Activated CD8-positive, alpha-beta T cell treated with anti-CD3 and anti-CD28 coated beads for 36 hours (primary cell): ENCODE measurements at places on chromosomes 7 and 10. TPM values are rescaled to one million over a fixed set of nuclear protein-coding genes. Genes with fewer than 3 reads are reported as not detected.

- no peaks in the 10 kb centered on the region for H3K27me3 ChIP-seq
- DNase-seq = peak; percentile 1
- no peaks in the 10 kb centered on the region for H3K36me3 ChIP-seq
- no peaks in the 10 kb centered on the region for H3K4me1 ChIP-seq
Observed at GRCh38 chr10:46526682-46527038, 29.8 kb downstream of the GPRIN2 start.

- H3K36me3 ChIP-seq = no peaks in the 10 kb centered on the region
- DNase-seq = peak; percentile 93
- peaks cover 74% of the 10 kb centered on the region for H3K27me3 ChIP-seq
Observed at GRCh38 chr10:123132576-123133477, 2.9 kb upstream of the HMX3 start.

DNA sequence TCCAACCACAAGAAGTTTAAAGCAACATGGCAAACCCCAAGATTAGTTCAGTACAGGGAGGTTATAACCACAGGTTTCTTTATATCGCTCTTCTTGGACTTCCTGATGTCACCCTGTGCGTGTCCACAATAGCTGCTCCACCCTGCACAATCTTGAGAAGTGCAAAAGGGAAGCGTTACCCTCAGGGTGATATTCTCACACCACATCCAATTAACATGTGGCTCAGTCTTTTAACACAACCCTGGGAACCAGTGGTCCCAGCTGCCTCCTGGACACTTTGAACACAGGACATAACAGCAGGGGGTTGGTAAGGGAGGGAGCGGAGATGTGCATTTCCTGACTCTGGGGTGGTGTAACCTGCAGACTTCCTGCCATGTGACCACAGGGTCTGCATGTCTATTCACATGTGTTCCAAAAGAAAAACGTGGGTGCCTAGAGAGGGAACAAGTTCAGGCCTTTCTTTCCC, 64.6 kb downstream of the GSAP start:
- H3K4me3 ChIP-seq = peak overlapping the region; percentile 39
- peaks cover 58% of the 10 kb centered on the region for H3K4me1 ChIP-seq
- H3K36me3 ChIP-seq = no peaks in the 10 kb centered on the region
- H3K27me3 ChIP-seq = no peaks in the 10 kb centered on the region

DNA sequence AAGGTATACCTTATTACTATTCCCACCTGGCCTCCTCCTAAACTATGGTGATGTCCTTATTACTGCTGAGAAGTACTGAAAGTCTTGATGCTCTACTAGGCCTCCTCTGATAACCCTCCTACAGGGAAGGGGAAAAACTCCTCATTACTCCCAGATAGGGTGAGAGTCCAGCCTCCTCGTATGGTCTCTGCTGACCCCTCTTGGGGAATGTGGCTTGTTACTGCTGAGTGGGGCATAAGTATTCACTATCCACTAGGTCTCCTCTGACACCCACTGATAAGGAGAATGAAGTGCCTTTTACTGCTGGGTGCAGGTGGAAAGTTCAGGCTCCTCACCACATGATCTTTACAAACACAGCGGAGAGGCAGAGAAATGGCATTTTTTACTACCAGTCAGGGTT, 222.9 kb downstream of the CHRM2 start:
- DNase-seq = no peak
- no peaks in the 10 kb centered on the region for H3K4me1 ChIP-seq
- H3K27ac ChIP-seq = no peak overlapping the region
- no peak overlapping the region for H3K4me3 ChIP-seq
- H3K36me3 ChIP-seq = no peaks in the 10 kb centered on the region

DNA sequence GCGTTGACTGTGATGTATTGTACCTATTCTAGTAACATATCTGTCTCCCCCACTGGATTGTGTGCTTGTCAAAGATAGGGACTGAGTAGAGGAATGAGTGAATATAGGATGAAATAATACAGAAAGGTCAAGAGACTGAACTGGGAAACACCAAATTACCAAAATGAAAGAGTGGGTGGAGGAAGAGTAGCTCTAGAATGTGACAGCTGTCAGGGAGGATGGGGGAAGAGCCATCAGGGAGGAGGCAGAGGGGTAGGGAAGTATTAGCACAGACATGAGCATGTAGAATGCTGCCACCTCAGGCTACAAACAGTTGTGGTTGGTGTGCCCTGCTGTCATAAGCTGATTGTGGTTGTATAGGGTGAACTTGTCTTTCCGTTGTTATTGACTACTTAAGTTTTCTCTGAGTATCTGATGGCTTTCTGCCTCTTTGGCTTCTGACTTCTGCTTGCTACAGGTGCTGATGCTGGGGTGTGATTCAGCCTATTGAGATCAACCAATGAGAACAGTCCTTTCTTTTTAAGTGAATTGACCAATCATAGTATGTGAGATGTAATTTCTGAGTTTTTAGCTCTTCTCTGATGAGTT, 5.6 kb downstream of the CCSER2 start:
- H3K36me3 ChIP-seq = peaks cover 10% of the 10 kb centered on the region
- H3K4me1 ChIP-seq = peaks cover 22% of the 10 kb centered on the region
- peak; percentile 84 for DNase-seq
- peak overlapping the region; percentile 64 for H3K4me3 ChIP-seq
- H3K27me3 ChIP-seq = no peaks in the 10 kb centered on the region
- H3K27ac ChIP-seq = peak overlapping the region; percentile 93

GRCh38 chr10:110399106-110399964, 94.6 kb upstream of the SMNDC1 start:
- H3K27ac ChIP-seq = no peak overlapping the region
- H3K4me3 ChIP-seq = no peak overlapping the region
- no peaks in the 10 kb centered on the region for H3K36me3 ChIP-seq
- H3K27me3 ChIP-seq = no peaks in the 10 kb centered on the region

GRCh38 chr7:154986200-154986945, 16.6 kb downstream of the PAXIP1 start:
- no peaks in the 10 kb centered on the region for H3K27me3 ChIP-seq
- no peak overlapping the region for H3K27ac ChIP-seq
- H3K4me1 ChIP-seq = no peaks in the 10 kb centered on the region
- DNase-seq = no peak
- H3K36me3 ChIP-seq = peaks cover 17% of the 10 kb centered on the region
- H3K4me3 ChIP-seq = no peak overlapping the region

DNA sequence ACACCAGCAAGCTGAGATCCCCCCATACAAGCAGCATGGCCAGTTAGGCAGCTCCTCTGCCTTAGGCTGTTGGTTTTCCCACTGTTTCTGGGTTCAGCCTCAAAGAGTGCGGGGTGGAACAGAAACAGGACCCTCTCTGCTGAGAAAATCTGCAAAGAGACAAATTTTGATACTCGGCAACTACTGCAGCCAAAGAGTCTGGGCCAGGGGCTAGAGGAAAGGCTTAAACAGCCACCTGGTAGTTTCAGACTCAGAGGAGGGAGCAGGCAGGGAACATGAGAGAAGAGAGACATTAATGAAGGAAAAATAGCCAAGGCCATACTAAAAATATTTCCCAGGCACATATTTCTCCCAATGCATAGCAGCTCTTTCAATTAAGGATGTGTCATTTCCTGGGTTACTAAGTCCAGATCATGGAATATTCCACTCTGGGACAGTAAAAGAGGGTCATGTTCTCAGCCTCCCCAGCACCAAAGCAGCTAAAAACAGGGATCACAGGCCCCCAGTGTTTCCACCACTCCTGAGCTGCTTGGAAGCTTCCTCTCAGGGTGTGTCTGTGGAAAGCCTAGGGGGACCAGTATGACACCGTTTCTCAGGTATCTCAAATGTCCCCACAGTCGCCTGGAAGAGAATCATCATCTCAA, 29.8 kb downstream of the PDLIM1 start:
- no peaks in the 10 kb centered on the region for H3K27me3 ChIP-seq
- H3K4me1 ChIP-seq = no peaks in the 10 kb centered on the region
- H3K4me3 ChIP-seq = no peak overlapping the region
- no peak for DNase-seq
- no peak overlapping the region for H3K27ac ChIP-seq

GRCh38 chr10:125087191-125087896, 73.0 kb downstream of the CTBP2 start:
- H3K27me3 ChIP-seq = no peaks in the 10 kb centered on the region
- H3K4me1 ChIP-seq = no peaks in the 10 kb centered on the region
- H3K36me3 ChIP-seq = no peaks in the 10 kb centered on the region
- DNase-seq = no peak
- H3K27ac ChIP-seq = no peak overlapping the region

DNA sequence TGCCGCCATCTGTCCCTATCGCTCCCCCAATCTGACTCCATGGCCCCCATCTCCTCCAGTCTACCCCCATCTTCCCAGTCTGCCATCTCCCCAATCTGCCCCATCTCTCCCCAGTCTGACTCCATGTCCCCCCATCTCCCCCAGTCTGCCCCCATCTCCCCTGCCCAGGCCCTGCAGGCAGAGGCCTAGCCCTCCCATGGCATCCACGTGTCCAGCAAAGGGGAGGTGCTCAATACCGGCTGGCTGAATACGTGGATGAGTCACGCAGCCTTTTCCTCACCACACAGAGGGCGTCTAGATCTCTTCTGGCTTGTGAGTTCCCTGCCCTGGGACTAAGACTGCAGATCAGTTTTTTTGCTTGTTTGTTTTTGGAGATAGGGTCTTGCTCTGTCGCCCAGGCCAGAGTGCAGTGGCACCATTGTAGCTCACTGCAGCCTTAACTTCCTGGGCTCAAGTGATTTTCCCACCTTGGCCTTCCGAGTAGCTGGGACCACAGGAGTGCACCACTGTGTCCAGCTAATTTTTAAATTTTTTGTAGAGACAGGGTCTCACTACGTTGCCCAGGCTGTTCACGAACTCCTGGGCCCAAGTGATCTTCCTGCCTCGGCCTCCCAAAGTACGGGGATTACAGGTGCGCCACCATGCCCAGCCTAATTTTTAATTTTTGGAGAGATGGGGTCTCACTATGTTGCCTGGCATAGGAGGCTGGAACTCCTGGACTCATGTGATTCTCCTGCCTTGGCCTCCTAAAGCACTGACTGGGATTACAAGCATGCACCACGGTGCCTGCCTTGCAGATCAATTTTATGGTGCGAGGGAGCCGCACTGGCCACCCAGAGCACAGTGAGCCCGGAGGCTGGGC, 15.3 kb upstream of the GPR146 start:
- H3K4me1 ChIP-seq = peaks cover 36% of the 10 kb centered on the region
- no peaks in the 10 kb centered on the region for H3K27me3 ChIP-seq
- peak overlapping the region; percentile 63 for H3K27ac ChIP-seq
- H3K4me3 ChIP-seq = peak overlapping the region; percentile 52

- peaks cover 23% of the 10 kb centered on the region for H3K4me1 ChIP-seq
- peak; percentile 67 for DNase-seq
- no peaks in the 10 kb centered on the region for H3K27me3 ChIP-seq
- H3K36me3 ChIP-seq = no peaks in the 10 kb centered on the region
- no peak overlapping the region for H3K27ac ChIP-seq
- no peak overlapping the region for H3K4me3 ChIP-seq
Observed at GRCh38 chr10:132396494-132397035, 435 bp upstream of the PWWP2B start.

- H3K27me3 ChIP-seq = no peaks in the 10 kb centered on the region
- no peaks in the 10 kb centered on the region for H3K4me1 ChIP-seq
- DNase-seq = no peak
- H3K27ac ChIP-seq = no peak overlapping the region
- no peak overlapping the region for H3K4me3 ChIP-seq
- no peaks in the 10 kb centered on the region for H3K36me3 ChIP-seq
Observed at GRCh38 chr10:64103750-64104470, 582.7 kb downstream of the REEP3 start.

- H3K4me3 ChIP-seq = no peak overlapping the region
- peaks cover 8% of the 10 kb centered on the region for H3K4me1 ChIP-seq
- no peaks in the 10 kb centered on the region for H3K36me3 ChIP-seq
- DNase-seq = no peak
- peaks cover 1% of the 10 kb centered on the region for H3K27me3 ChIP-seq
Observed at GRCh38 chr7:16889305-16889704, 7.5 kb upstream of the AGR3 start.

DNA sequence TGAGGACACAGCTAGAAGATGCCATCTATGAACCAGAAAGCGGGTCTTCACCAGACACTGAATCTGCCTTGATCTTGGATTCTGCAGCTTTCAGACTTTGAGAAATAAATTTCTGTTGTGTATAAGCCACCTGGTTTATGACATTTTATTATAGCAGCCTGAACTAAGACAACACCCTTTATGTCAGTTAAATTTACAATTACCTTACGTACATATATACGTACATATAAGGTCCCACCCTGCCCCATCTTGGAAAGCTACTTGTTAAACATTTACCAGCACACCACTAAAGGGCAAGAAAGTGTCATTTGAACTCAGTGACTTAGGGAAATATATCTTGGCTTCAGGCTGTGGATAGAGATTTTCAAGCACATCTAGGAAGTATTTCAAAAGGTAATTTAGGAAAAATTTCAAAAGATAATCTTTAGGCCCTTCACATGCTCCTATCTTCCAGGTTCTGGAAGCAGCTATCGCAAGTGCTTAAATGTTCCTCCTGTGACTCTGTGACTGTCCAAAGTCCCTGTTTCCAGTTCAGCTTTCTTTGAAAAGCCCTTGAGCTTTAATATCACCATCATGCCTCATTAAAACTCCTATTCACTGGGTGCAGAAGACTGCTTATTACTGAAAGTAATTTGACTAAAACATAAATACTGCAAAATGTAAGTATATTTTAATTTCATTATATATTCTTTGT, 9.6 kb upstream of the SRI start:
- peaks cover 12% of the 10 kb centered on the region for H3K27me3 ChIP-seq
- H3K4me1 ChIP-seq = no peaks in the 10 kb centered on the region
- H3K27ac ChIP-seq = no peak overlapping the region
- no peaks in the 10 kb centered on the region for H3K36me3 ChIP-seq

DNA sequence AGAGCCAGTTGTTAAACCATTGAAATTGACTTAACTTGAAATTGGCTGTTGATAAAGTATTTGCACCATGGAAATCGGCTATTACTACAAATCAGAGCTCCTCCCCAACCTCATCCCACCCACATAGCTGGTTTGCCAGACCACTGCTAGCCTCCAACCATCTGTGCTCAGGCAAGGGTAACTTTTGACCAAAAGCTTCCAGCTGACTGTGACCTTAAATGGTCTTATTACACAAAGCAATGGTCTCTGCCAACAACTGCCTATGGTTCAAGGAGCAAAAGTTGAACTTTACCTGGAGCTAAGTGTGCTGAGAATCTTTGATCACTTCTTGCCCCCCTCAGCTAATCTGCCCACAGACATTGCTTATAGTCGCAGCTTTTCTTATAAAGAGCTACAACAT, 48.5 kb upstream of the ADRB1 start:
- H3K27me3 ChIP-seq = peaks cover 38% of the 10 kb centered on the region
- DNase-seq = no peak
- H3K36me3 ChIP-seq = no peaks in the 10 kb centered on the region
- H3K4me1 ChIP-seq = peaks cover 6% of the 10 kb centered on the region
- H3K4me3 ChIP-seq = no peak overlapping the region
- H3K27ac ChIP-seq = no peak overlapping the region

DNA sequence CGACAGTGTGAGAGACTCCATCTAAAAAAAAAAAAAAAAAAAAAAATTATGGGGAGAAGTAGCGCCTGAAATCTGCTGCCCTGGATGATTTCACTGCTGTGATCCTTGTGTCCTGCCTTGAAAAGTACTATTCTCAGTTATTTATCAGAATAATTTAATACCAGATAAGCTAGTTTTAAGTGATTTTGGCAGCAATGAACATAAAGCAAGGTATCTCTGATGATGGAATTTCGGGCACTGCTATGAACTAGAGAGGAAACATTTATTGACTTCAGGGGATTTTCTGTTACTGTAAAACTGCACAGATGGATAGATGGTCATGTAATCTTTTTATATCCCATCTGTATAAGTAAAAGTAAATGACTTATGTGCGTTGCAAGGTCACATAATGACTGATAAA, 619.1 kb upstream of the ANKRD30A start:
- no peaks in the 10 kb centered on the region for H3K4me1 ChIP-seq
- no peak overlapping the region for H3K27ac ChIP-seq
- H3K4me3 ChIP-seq = no peak overlapping the region
- H3K36me3 ChIP-seq = no peaks in the 10 kb centered on the region
- no peaks in the 10 kb centered on the region for H3K27me3 ChIP-seq

Gene FOXP2
- total RNA-seq = not detected

Gene GAD2
- not detected for total RNA-seq

Gene LRRC61
- total RNA-seq = 21.8 TPM

Gene HOXA7
- total RNA-seq = not detected

Gene SORCS1
- not detected for total RNA-seq

Gene ITIH5
- not detected for total RNA-seq

Gene LMTK2
- 9.4 TPM for total RNA-seq
